ENCODE measurements at places on chromosomes 3 and 15.

- ATAC-seq, result peak; percentile 74
Observed at GRCh38 chr3:111859061-111859973, at the start of gene PHLDB2. Gene PHLDB2 (plus strand): TSS chr3:111859265. CDS start chr3:111884078, 24,813 bp downstream.

DNA sequence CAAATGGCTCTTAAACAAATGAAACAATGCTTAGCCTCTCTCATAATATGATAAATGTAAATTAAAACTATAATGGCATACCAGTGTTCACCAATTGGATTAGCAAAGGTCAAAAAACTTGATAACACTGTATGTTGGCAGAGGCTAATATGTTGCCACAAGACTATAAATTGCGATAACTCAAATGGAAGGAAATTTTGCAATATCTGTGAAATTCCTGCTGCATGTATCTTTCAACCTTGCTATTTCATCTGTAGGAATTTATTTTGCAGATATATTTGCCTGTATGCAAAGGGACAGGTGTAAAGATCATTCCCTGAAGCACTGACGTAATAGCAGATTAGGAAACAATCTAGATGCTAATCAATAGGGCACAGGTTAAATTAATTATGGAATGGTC lies 191.4 kb upstream of the EIF1B start:
- ATAC-seq, result no peak

GRCh38 chr3:30408105-30408557 lies 198.3 kb upstream of the TGFBR2 start:
- no peak for ATAC-seq

- peak; percentile 60 for ATAC-seq
Observed at GRCh38 chr15:45704329-45705249, 69.8 kb downstream of the SQOR start.

DNA sequence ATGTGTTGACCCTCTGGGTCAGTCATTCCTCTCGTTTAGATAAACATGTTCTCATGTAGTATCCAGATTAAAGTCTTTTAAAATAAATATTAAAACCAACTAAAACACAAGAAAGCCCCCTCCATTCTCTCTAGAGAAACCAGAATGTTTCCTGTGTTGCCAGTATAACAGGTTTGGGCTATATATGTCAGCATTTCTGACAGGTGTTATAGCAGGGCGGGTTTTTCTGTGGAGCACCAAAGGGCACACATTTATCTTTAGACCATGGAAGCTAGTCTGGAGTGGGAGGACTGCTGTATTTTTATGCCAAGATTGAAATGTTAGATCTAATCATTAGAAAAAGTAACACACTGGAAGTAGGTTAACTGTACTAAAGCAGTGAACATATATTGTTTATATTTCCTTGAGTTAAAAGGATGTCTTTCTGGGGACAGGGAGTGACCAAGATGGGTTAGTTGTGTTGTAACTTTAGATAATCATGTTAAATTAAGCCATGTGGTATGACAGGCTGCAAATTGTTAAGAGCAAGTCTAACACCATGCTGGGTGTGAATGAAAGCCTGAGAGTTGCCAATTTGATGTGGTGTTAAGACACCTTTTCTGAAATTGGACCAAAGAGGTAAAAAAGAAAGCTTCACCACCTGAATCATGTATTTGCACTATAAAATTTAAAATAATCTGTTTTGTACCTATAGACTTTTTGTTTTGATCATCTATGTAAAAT lies 15.6 kb downstream of the KCTD6 start:
- no peak for ATAC-seq

DNA sequence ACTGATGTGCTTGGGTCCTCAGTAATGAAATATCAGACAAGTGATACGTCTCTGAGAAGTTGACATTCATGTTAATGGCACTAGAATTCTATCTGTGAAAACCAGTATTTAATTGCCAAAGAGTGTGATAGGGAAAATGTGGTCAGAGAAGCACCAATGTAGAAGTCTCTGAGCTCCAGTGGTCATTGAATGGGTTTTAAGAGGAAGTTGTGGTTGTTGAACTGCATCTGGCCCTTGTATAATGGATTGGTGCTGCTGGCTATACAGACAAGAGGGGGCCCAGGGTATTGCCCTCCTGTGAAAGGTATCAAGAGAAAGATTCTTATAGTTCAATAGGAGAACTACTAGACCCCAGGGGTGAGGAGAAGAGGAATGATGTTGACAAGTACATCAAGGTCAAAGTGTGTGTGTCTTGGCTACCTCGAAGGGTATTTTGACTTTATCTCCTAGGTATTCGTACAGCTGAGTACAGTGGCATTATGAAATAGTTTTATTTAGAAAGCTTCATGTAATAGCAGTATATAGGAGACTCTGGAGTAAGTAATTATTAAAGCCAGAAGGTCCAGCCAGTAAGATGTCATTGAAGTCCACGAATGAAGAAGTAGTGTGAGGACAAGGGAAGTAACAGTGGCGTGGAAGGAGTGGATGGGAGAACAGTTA lies 47.1 kb downstream of the CHD2 start:
- ATAC-seq, result no peak

DNA sequence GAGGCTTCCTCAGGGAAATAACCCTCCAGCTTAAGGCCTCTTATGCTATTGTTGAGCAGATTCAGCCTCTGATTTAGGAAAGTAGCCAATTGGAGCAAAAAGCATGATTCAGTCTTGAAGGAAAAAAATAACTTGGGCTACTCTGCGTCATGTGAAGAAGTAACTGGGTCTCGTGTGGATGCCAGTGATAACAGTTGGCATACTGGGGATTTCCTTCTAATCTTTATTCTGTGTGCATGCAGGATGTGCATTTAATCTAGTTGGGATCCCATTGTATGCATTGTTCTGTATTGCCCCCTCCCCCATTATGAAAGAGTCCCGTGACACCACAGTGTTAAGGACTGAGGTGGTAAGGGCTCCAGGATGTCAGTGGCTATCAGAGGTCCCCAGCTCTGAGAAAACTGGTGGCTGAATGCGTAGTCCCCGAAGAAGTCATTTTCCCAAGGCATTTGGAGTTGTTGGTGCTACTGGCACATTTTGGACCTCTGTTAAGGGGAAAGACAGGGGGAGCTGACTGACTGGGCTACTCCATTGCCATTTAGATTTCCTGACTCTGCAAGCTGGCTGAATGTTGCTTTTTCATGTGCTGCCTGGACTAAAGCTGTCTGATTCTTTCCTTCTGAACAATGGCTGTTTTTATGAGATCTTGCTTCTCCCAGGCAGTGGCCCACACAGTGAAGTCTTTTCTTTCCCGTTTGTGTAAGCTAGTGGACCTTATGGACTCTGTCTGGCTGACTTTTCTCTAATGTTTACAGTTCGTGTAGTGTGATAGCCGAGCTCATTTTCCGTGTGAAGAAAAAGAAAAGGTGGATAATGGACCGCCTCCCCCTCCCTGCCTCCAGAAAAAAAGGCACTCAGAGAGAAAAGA lies 38.4 kb upstream of the TRAK1 start:
- ATAC-seq, result no peak

GRCh38 chr3:173943264-173943663 lies 545.7 kb downstream of the NLGN1 start:
- ATAC-seq, result no peak

- ATAC-seq, result peak; percentile 58
Observed at GRCh38 chr3:146189519-146190173, 28.7 kb upstream of the PLOD2 start.

- no peak for ATAC-seq
Observed at GRCh38 chr3:29488922-29489321, 208.1 kb downstream of the RBMS3 start.

- no peak for ATAC-seq
Observed at GRCh38 chr3:88324788-88325187, 175.0 kb downstream of the C3orf38 start.

- ATAC-seq, result no peak
Observed at GRCh38 chr15:68641376-68641775, 62.6 kb downstream of the CORO2B start.

GRCh38 chr3:16028604-16029003 lies 145.9 kb upstream of the GALNT15 start:
- ATAC-seq, result no peak

- ATAC-seq, result no peak
Observed at GRCh38 chr15:65303687-65304380, 643 bp upstream of the RNU5B-1 start.

DNA sequence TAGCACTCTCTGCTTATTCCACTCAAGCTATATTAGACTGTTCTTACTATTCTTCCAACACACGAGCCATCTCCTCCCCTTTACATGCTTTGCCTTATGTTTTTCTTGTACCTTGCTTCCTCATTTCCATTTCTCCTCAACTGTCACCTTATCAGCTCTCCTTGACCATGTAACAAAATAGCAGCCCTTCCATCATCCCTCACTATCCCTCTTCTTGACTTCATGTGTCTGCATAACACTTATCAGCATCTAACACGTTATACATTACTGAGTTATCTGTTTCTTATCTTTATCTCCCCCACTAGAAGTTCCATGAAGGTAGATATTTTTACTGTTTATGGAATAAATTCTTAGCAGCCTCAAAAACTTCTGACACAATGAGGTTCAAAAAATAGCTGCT lies 45.3 kb downstream of the TRPM7 start:
- no peak for ATAC-seq

DNA sequence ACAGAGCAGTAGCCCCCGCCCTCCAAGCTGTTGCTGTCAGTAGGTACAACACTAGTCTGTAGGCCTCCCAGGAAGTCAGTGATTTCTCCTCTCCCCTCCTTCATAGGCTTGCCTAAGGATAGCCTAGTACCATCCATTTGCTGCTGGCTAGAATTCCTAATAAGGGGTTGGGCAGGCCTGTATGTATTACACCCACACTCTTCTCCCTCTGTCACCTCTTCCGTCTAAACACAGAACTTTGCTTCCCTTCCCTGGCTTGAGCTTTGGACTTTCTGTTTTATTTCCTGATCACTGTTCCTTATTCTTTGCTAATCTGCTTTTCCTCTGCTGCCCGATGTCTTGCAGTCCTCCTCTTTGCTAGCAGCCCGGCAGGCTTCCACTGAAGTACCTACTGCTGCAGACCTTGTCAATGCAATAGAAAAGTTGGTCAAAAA lies 93.4 kb upstream of the UMPS start:
- ATAC-seq, result no peak

DNA sequence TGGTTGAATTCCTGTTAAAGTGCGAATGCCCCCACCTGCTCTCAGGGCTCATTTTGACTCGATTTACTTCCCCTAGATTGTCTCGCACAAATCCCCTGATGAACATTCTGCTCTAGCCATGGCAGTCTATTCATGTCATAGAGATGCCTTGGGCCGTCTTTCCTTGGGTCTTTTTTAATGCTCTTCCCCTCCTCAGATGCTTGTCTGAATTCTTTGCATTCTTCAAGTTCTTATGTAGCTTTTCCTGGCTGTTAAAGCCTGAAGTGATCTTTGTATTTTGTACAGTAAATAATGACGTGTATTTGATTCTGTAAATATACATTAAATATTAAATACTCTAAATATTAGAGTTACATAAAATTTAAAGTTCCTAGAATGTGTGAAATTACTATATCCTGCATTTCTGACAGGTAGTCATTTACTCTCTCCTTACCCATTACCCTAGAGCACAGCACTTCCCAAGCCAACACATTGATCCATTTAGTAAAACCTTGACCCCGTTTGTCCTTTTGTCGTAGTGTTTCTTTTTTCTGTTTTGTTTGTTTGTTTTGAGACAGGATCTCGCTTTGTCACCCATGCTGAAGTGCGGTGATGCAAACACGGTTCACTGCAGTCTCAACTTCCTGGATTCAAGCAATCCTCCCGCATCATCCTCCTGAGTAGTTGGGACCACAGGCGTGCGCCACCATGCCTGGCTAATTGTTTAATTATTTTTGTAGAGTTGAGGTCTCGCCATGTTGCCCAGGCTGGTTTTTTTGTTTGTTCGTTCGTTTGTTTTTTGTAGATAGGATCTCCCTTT lies 47.9 kb downstream of the YEATS2 start:
- no peak for ATAC-seq

- ATAC-seq, result no peak
Observed at GRCh38 chr3:197335428-197336132, 37.2 kb upstream of the DLG1 start.

DNA sequence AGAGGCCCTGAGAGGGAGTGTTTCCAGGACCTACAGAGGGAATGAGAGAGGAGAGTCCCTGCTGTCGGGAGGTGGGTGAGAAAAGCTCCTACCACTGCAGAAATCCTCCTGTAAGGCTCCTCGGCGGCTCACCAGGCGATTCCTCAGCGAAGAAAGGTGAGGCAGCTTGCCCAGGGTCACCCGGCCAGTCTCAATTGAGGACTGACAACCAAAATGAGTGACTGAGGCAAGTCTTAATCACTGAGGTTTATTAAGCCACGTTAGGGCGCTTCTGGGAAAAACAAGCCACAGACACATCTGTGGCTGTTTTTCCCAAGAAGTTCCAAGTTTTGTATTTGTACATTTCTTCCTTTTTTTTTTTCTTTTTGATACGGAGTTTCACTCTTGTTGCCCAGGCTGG lies 48.5 kb downstream of the ZDHHC19 start:
- no peak for ATAC-seq

GRCh38 chr3:196390116-196390515 lies 42.1 kb downstream of the UBXN7 start:
- no peak for ATAC-seq

DNA sequence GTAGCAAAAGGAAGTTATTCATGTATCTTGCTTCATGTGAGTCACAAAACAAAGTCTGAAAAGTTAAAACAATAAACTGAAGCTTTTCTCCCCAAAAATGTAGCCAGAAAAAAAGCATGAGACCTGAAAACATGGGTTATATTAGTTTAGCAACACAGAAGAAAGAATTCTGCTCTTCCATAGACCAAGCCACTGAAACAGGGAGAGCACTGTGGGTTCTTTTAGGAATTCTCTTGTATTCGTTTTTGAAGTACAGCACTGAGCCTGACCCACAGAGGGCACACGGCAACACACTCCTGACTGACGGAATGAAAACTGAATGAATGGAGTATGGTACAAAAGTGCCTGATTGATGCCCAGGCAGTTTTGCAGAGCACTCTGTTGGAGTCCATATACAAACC lies 66.6 kb downstream of the TM4SF4 start:
- no peak for ATAC-seq

All from stimulated activated memory B cell treated with anti-CD40 and anti-IgM and Interleukin-4, amounts not matched to agents 10 μg/mL and 1 μg/mL and 100 μg/mL, for 72 hours (primary cell).